ENCODE measurements at places on chromosomes 3 and 15.

GRCh38 chr3:182325213-182325950 is 467.9 kb upstream of the ATP11B start:
- no peak for DNase-seq

- DNase-seq = peak; percentile 8
Measured at GRCh38 chr15:84824260-84825007, 7.3 kb downstream of the ALPK3 start.

DNA sequence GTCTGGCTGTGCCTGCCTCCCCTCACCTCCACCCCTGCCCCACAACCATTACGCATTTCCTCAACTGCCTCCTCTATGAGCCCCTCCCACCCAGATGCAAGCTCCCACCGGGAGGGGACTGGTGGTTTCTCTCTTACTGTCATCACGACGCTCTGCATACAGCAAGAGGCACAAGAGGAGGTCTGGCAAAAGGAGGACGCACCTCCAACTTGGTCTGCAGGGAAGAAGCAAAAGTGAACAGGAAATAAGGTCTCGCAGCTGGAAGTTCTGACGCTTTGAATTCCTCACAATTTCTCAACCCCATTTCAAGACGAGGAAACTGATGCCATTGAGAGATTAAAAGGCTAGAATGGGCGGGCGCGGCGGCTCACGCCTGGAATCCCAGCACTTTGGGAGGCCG is 42.3 kb upstream of the MUC4 start:
- no peak for DNase-seq

DNA sequence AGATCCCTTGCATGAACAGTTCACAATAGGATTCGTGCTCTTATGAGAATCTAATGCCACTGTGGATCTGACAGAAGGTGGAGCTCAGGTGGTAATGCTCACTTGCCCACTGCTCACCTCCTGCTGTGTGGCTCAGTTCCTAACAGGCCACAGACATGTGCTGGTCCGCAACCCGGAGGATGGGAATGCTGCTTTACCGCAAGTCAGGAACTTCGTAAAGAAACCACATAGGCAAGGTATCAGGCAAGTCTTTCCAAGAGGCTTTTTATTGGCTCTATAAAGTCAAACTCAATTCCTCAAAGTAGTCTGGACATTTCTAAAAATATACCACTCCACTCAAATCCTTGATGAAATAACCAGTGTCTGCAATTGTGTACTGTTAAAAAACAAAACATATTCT is 56.1 kb downstream of the OSTN start:
- no peak for DNase-seq

DNA sequence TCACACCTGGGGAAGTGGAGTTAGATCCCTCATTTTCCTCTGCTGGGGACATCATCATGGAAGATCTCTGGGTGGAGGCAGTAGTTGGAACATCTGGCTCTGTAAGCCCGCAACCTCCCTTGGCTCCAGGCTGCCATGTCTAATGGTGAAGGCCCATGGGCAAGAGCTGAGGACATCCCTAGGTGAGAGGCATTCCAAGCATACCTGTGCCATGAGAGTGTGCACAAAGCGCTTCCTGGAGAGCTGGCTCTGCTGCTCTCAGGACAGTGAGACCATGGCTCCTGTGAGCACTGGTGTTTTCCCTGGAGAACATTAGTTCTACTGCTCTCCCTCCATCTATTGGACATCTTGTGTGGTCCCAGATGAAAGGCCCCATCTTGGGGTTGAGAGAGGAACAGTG is 7.7 kb downstream of the MAPKAPK3 start:
- DNase-seq = no peak

DNA sequence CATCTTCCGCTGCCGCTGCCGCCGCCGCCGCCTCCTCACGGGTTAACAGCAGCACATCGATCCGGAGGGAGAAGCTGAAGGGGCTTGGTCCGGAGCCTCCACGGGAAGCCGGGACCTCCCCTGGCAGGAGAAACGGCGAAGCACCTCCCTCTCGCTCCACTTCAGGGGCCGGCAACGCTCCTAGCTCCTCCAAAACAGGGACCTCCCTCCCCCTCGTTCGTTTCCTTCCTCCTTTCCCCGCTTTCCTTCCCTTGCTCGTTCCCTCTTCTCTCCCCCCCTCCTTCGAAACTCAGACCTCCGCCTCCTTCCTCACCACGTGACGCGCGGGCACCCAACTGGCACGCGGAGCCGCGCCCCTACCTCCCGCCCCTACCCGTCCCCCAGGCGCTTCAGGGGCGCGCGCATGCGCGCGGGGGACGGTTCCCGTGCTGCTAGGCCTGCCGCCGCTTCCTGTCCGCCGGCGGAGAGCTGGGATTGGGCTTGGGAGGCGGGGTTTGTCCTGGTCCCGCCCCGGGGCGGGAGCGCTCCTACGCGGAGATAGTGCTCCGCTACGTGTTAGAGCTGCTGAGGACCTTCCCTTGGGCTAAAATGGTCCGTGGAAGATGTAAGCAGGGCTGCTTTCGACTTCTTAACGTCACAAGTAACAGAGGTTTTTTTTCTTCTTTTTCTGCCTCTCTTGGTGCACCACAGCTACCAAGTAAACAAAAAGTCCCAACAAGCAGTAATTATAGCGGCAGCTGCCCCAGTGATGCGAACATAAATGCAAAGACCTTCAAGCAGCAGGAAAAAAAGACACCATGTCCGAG is at the start of gene ADAM10:
ADAM10 (minus strand) TSS at position 176 of the 806 bp plus-strand sequence; CDS start at position 3, 173 bp downstream.
- peak; percentile 100 for DNase-seq

DNA sequence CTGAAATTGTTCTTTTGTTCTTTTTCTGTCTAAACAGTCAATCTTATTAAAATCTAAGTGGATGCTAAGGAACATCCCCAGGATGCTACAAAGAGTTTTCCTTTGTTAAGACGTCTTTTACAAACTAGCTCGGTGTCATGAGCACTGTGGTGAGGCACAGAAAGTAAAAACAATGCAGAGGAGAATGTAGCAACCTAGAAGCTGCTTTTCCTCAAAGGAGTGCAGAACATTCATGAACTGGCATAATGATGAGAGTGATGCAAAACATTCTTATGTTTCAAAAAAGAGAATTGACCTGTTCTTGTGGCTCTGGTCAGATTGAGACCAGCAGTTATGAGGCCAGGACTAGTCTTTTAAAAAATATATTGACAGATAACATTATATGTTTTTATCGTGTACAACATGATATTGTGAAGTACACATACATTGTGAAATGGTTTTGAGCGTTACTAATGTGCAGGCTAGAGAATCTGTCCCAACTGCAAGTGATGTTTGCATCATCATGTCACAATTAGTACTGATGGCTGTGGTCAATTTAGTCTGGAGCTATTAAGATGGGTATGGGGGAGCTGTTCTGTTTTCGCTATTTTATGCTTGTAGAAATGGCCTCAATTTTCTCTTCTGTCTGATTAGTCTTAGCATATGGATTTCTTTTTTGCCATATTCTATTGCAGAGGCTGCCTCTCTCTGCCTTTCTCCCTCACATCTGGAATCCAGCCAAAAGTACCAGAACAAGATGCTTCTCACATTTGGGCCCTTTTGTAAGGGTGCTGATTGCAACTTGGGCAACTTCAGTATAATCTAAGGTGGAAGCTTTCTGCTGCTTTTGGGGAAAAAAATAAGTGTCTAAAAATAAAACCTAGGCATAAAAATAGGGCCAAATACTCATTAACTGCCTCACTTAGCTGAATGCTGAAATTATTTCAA is 50.2 kb downstream of the HHLA2 start:
- no peak for DNase-seq

DNA sequence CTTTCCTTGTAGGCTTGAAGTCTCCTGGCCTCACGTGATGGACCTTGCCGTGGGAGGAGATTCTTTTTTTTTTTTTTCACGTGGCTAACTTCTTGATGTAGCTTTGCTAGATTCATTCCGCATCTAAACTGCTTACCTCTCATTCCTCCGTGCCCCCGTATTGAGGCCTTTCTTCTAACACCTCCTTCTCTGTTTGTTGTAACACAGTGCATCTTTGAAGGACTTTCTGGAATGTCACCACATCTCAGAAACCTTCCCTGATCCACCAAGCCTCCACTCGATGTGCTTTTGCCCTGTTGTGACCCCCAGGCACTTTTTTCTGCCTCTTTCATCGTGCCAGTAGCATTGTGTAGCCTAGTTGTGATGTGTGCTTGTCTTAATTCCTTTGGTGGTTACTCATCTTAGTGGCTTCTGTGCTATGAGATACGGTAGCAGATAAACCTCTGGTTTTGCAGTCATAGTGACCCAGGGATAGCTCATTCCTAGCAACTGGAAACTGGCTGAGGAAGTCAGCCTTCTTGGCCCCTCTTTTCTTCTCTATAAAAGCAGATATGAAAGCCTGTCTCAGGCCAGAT is 1.6 kb upstream of the BNC1 start:
- DNase-seq = no peak

DNA sequence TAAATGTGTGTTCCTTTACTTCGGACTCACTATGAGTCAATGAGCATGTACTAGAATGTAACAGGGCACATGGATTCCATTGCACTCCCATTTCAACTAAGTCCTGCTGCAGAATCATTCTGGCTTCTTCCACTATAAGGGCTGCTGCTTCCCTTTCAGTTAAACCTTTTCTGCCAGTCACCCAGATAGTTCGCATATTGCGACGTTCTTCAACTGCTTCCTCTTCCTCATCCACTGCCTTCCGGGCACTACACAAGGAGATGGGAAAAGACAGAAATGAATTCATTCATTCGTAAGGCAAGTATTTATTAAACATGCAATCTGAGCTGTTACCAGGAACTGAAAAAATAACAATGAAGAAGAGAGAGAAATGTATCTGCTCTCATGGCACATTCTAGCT is 55.6 kb downstream of the POLQ start:
- no peak for DNase-seq

DNA sequence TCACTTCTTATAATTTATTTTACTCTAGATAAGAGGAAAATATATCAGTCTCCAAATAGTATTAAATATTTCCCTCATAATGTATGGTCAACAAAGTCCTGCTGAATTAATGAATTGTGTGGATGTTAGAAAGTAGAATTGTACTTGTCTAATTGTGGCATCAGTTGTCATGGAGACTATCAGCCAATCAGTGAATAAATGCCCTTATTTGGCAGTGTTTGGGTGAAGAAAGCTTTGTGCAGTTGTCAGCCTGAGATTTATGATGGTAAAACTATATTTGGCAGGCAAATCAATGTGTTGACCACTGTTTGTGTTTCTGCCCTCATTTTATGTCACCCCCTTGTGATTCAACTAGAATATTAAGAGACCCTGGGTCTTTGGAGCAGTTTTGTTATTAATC is 293.6 kb upstream of the MDFIC2 start:
- DNase-seq = no peak

- peak; percentile 47 for DNase-seq
Measured at GRCh38 chr3:129014148-129014547, 13.0 kb downstream of the EFCC1 start.

- no peak for DNase-seq
Measured at GRCh38 chr3:8604006-8604405, 40.6 kb downstream of the SSUH2 start.

- no peak for DNase-seq
Measured at GRCh38 chr3:133381346-133382109, 18.3 kb upstream of the BFSP2 start.

DNA sequence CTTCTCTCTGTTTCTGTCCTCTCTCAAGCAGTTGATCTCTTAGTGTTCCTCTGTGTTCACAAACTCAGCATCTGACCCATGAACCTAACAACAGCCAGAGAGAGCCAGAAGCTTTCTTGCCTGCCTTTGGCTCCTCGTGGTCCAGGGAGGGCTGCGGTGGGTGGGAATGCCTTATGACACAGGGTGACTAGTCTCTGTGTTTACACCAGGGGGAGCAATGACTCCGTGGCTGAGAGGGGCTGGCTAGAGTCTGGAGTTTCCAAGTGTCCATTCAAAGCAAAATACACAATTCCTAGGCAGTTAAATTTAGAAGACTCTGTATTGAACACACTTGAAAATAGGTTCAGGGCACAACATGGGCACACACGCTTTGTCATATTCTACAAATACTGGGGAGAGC is 370.0 kb upstream of the FRG2C start:
- no peak for DNase-seq

DNA sequence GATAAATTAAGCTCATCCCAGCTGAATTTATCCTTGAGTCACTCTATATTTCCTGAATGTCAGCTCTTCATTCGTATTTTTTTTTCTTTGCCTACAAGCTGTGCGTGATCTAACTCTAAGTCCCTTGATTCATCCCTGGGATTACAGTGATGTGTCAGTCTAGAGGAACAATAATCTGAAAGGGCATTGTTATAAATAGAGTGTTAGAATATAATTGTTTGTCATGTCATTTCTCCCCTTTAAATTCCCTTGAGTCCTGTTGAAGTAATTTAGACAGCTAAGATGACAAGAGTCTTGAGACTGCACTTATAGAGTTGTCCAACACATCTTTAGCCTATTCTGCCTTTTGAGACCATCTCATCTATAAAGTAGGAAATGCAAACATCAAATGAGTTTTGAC is 621.8 kb downstream of the ZIC1 start:
- no peak for DNase-seq

GRCh38 chr3:3778641-3779270 is 20.5 kb upstream of the LRRN1 start:
- DNase-seq = no peak

DNA sequence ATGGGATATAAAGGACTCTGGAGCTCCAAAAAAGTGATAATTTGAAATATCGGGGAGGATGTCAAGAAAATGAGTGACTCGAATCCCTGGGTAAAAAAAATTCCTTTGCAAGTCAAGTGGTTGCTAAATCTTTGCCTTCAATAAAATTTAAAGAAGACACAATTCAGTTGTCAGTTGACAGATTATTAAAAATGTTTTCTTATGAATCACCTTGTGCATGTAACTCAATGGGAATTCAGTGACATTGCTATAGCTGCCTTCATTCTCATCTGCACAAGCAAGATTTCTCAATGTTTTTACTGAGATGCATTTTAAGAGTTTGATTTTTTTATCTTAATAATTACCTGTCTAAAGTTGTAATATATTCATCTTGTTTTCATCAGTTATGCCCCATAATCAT is 264.0 kb upstream of the IL12A start:
- no peak for DNase-seq

- no peak for DNase-seq
Measured at GRCh38 chr15:23690015-23690414, 2.9 kb upstream of the NDN start.

GRCh38 chr3:169172535-169172934 is 491.0 kb downstream of the MECOM start:
- DNase-seq = no peak

- DNase-seq = no peak
Measured at GRCh38 chr3:119990888-119991287, 103.4 kb downstream of the GSK3B start.

DNA sequence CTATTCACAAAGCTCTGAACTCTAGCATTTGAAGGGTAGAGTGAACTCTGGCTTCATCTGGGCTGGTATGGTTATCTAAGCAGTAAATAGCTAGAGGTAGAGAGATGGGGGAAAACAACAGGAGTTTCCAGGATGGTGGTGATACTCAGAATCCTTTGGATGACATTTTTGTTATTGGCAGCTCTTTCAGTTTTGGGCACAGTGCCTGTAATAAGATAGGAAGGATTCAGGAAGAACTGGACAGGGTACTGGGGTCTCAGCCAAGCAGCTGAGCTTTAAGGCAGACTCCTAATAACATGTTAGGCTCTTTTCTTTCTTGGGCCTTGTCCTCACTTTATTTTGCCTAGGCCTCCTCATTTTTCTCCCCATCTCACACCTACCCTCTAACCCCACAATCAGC is 338.5 kb downstream of the CADM2 start:
- no peak for DNase-seq

- no peak for DNase-seq
Measured at GRCh38 chr3:121914081-121914998, 20.1 kb downstream of the SLC15A2 start.

- DNase-seq = no peak
Measured at GRCh38 chr15:29091666-29092065, 178.0 kb downstream of the NSMCE3 start.

GRCh38 chr15:38853608-38854007 is 289.0 kb upstream of the RASGRP1 start:
- DNase-seq = no peak
